Hematopoietic multipotent progenitor cell treated with erythropoietin and hydrocortisone succinate and interleukin-3 and kit ligand, for 6 days (in vitro differentiated cells): ENCODE measurements at places on chromosomes 5 and 9.

DNA sequence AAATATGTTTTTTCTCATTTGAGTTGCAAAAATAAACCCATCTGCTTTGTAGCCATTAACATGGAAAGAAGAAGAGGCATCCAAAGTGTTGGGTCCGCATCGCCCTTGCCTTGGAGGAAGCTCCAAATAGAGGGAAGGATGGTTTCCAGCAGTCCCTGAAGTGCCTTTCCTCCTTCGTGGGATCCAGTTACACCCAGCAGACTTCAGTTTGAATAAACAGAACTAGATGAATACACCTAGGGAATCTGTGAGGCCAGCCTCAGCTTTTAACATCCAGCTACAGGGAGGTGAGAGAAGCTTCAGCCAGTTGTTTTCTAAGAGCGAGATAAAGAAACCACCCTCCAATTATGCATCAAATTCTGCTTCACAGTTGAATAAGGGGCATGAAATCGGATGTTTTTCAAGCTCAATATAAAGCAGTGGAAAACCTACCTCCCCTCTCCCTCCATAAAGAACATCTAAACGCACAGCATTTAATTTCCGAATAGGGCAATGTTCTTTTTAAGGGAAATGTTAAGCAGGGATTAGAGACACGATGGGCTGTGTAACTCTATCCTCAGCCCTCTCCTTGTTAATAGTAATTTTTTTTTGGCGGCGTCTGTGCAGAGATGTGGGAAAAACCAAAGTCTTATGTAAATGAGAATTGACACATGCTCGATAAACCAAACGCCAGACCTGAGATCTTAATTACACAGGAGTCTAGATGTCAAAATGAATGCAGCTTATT lies 264.7 kb downstream of the SLIT3 start:
- DNase-seq: no peak

- no peak for DNase-seq
Measured at GRCh38 chr5:157157293-157157891, 8.7 kb downstream of the GARIN3 start.

GRCh38 chr5:72488756-72489155 lies 18.5 kb downstream of the ZNF366 start:
- no peak for DNase-seq

- no peak for DNase-seq
Measured at GRCh38 chr5:119270121-119270565, 85.7 kb upstream of the TNFAIP8 start.

GRCh38 chr5:173932695-173933139 lies 44.6 kb downstream of the CPEB4 start:
- DNase-seq: no peak

GRCh38 chr5:124030043-124030491 lies 518.1 kb downstream of the CSNK1G3 start:
- DNase-seq: no peak

DNA sequence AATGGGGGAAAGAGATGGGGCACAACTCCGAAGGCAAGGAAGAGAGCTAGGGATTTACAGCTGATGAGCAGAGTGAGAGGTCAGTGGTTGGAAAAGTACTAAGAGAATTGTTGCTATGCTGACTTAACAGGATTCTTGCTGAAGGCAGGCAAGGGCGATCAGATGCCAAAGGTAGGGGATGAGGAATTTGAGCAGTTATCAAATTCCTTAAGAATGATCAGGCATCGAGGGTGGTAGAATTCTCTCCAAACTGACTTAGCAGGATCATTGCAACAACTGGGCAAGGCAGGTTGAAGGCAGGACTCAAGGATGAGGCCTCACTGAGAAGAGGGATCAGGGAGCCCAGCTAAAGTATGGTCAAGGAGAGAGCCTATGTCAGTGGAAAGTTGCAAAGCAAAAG lies 171.0 kb downstream of the HSD17B3 start:
- DNase-seq: no peak

DNA sequence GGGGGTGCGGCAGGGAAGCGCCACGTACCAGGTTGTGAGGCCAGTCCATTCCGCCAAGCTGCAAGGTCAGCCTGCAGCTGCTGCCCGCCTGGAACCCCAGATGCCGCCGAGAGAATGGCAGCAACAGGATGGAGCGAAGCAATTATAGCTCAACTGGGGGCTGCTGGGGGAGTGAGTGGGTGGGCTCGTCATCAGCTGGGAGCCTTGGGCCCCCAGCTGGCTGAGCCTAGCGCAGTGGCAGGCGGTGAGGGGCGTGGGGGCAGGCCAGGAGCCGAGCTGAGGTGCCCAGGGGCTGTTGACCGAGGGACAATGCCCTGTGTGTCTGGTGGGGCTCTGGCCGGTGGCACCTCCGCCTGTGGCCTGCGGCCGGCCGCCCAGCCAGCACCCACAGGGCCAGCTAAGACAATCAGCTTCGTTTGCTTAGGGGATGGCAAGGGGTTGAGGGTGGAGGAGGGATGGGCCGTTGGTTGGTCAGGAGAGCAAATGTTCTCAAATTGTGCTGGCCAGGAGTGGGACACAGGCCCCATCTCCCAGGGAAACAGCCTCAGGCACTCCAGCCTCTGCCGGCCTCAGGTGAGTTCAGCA lies at the start of gene IL17B:
TSS of gene IL17B (minus strand) at position 116 of the 585 bp plus-strand sequence. CDS start at position 49, 67 bp downstream.
- no peak for DNase-seq

GRCh38 chr5:106397700-106398099 lies 1273.0 kb downstream of the EFNA5 start:
- no peak for DNase-seq
